ENCODE measurements at places on chromosomes 3 and 15.

DNA sequence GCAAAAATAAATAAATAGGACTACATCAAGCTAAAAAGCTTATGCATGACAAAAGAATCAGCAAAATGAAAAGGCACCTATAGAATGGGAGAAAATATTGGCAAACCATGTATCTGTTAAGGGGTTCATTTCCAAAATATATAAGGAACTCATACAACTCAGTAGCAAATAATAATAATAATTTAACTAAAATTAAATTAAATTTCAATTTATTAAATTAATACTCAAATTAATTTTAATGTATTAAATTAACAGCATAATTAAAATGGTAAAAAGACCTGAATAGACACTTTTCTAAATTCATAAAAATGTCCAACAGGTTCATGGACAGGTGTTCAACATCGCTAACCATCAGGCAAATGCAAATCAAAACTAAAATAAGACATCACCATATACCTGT lies 34.0 kb upstream of the THBS1 start:
- DNase-seq = no peak
- no peaks in the 10 kb centered on the region for H3K36me3 ChIP-seq

DNA sequence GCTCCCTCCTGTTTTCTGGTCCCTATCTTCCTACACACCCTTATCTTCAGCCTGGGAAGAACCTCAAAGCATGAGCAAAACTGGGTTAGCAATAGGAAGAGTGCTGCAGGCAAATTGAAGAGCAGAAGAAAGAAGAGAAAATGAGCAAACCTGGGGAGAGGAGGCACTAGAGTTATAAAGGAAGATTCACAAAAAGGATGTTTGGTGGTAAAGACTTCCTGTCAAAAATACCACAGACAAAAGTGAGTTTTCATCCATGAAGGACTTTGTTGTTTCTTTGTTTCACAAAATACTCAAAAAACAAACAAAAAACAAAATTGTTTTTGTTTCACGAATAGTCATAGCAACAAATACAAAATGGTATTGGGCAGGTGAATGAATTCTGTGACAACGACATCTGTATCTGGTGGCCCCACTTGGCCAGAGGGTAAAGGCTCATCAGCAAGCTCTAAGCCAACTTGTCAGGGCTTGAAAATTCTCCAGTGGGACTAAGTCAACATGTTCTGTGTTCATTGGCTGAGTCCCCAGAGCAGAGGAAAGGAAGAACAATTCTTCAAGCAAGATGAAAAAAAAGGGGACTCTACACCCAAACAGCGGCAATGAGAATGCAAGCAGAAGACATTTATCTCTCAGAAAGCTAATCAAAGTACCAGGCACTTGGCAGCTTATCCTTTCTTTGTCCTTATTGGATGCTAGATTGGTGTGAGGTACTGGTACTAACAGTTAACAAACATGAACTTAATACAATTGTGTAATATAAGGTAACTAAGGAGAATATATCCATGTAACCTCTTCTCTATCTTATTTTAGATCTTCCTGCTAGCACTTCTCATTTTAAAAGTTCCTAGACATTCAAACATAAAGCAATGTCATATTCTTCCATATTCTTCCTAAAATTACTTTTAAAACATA lies 9.7 kb downstream of the ATP8B4 start:
- no peaks in the 10 kb centered on the region for H3K36me3 ChIP-seq
- DNase-seq = no peak
- H3K4me1 ChIP-seq = no peaks in the 10 kb centered on the region
- peaks cover 4% of the 10 kb centered on the region for H3K27me3 ChIP-seq
- no peak overlapping the region for H3K27ac ChIP-seq

- H3K4me3 ChIP-seq = no peak overlapping the region
- H3K27ac ChIP-seq = no peak overlapping the region
- peaks cover 74% of the 10 kb centered on the region for H3K36me3 ChIP-seq
- H3K4me1 ChIP-seq = peaks cover 12% of the 10 kb centered on the region
- DNase-seq = no peak
These were observed 82.9 kb upstream of the HACD2 start for GRCh38 chr3:123667784-123668183.

- no peak for DNase-seq
- H3K36me3 ChIP-seq = no peaks in the 10 kb centered on the region
- no peaks in the 10 kb centered on the region for H3K27me3 ChIP-seq
These were observed 32.9 kb downstream of the SEMA6D start for GRCh38 chr15:47750030-47750739.

GRCh38 chr3:125075738-125076137 lies 19.9 kb upstream of the HEG1 start:
- H3K4me3 ChIP-seq = no peak overlapping the region
- H3K4me1 ChIP-seq = no peaks in the 10 kb centered on the region
- peak; percentile 42 for DNase-seq
- no peak overlapping the region for H3K27ac ChIP-seq
- no peaks in the 10 kb centered on the region for H3K36me3 ChIP-seq

GRCh38 chr15:61687651-61688050 lies 372.6 kb downstream of the VPS13C start:
- H3K4me3 ChIP-seq = no peak overlapping the region
- DNase-seq = peak; percentile 44
- H3K36me3 ChIP-seq = no peaks in the 10 kb centered on the region
- H3K4me1 ChIP-seq = no peaks in the 10 kb centered on the region

- no peaks in the 10 kb centered on the region for H3K36me3 ChIP-seq
- H3K4me3 ChIP-seq = no peak overlapping the region
- DNase-seq = peak; percentile 11
- H3K27ac ChIP-seq = no peak overlapping the region
- H3K4me1 ChIP-seq = no peaks in the 10 kb centered on the region
These were observed 414.6 kb upstream of the ARPP21 start for GRCh38 chr3:35224565-35225295.

DNA sequence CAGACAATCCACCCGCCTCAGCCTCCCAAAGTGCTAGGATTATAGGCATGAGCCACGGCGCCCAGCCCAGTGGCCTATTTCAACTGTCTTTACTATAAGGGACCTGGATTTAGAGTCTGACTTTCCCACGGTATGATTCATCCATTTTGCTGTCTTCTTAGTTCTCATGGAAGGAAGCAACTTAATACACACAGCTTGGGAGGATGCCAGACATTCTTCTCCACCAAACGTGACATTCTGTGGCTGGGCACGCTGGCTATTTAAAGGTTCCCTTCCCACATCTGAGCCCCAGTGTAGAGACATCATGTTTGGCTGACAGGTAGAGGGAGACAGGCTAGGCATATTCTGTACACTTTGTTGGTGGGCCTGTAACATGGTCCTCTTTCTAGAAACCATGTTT lies 26.2 kb downstream of the FAM43A start:
- H3K36me3 ChIP-seq = no peaks in the 10 kb centered on the region
- no peaks in the 10 kb centered on the region for H3K27me3 ChIP-seq
